Fibroblast of skin of right quadriceps (primary cell): ENCODE measurements at places on chromosomes 11 and 22.

DNA sequence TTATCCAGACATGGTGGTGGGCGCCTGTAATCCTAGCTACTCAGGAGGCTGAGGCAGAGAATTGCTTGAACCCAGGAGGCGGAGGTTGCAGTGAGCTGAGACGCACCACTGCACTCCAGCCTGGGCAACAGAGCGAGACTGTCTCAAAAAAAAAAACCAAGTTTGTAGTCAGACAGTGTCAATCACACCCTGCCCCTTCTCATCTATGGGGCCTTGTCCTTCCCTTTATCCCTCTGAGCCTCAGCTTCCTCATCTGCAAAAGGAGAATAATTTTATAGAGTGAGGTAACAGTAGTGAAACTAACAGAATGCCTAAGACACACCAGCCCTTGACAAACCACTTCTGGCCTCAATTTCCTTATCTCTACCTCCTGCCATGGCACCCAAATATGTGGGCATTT, 10.7 kb downstream of the BCL9L start:
- no peak for DNase-seq

DNA sequence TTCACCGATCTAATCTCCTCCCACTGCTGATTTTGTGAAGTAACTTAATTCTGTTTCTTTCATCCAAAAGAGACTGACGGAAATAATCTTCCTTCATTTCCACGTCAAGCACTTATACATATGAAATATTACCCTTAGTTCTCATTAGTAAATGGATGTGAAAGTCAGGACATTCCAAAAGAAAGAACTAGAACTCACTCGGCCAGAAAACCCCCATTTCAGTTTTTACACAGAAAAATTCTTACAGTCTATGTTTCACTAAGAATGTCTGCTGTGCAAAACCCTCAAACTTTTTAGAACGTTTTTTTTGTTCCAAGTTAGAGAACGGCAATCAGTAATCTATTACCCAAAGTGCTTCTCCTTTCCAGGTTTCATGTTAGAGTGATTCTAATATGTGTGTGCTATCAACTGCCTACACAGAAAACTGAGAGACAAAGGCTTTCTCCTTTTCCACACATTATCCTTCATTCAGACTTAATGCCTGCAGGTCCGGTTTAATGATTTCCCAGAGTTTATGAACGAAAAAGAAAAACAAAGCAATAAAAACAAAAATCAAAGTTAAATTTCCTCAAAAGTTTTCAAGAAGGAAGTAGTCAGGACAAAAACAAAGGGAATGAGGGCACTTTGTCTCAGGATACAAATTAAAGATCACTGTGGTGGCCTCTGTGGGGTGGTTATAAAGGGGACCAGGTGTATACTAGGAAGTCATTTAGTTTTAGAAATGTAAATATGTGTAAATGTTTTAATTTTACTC, 11.3 kb upstream of the SESN3 start:
- no peak for DNase-seq

DNA sequence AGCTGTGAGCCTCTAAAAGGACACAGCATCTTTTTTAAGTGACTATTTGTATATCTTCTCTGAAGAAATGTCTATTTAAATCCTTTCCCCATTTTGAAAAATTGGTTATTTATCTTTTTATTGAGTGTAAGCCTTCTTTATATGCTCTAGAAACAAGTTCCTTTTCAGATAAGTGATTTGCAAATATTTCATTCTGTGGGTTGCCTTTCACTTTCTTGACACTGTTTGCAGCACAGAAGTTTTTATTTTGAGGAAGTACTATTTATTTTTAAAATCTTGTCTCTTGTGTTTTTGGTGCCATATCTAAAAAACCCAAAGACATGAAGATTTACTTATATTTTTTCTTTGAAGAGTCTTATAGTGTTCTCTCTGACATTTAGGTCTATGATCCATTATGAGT, 40.1 kb upstream of the LYVE1 start:
- no peak for DNase-seq

DNA sequence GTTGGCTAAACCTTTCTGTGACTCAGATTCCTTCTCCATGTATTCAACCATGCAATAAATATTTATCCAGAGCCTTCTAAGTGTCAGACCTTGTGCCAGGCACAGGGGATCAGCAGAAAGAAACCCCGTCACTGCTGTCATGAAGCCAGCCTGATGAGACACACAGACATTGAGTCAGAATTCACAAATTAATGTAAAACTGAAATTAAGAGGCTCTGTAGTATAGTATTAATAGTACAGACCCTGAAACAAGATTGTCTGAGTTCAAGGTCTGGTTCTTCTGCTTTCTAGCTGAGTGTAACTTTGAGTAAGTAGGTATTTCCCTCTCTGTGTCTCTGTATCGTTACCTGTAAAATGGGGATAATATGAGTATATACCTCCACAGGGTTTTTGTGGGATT, 46.9 kb downstream of the ME3 start:
- DNase-seq = no peak

- no peak for DNase-seq
These were observed 14.7 kb upstream of the APOL6 start for GRCh38 chr22:35633520-35633919.

- DNase-seq = no peak
These were observed 73.0 kb downstream of the RTL6 start for GRCh38 chr22:44424867-44425693.

GRCh38 chr11:7186190-7186589, 65.5 kb upstream of the SYT9 start:
- DNase-seq = peak; percentile 77

- no peak for DNase-seq
These were observed 936 bp downstream of the CECR2 start for GRCh38 chr22:17370026-17370765.

- DNase-seq = no peak
These were observed at the start of gene MRGPRE for GRCh38 chr11:3231851-3232744. Gene MRGPRE (minus strand): TSS chr11:3232417. CDS start chr11:3228799, 3,618 bp downstream.

DNA sequence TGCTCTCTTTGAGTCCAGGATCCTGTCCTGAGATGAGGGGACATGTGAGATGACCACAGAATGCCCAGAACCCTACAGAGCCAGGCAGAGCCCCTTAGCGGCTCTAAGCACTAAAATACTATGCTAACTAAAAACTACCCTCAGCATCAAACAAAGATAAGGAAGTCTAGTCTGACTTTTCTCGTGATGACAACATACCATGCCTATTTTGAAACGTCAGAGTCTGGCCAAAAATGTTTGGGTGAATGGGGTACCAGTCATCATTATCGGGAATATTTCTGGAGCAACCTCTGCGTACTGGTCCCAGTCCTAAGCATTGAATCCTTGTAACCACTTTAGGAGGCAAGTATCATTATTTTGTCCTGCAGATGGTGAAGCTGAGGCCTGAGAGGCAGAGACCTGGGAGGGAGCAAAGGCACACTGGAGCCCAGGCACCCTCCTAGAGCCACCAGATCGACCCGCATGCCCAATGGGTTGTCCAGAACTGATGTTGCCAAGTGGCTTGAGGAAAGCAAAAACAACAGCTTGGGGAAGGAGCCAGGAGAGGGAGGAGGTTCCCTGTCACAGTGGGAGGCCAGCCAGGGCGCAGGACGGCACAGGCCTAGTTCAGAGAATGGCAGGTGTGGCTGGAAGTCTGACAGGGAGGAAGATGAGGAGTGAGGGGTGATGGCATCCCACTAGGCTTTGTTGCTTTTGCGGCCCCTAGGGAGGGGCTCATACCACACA, 7.2 kb upstream of the OSM start:
- DNase-seq = no peak

GRCh38 chr22:44153710-44154109, 27.0 kb upstream of the PARVG start:
- no peak for DNase-seq

- no peak for DNase-seq
These were observed 21.5 kb downstream of the FBLN1 start for GRCh38 chr22:45524157-45524556.

GRCh38 chr11:48029681-48030290, 49.4 kb downstream of the PTPRJ start:
- DNase-seq = no peak

- peak; percentile 90 for DNase-seq
These were observed 3.8 kb downstream of the SMTN start for GRCh38 chr22:31084811-31085492.

DNA sequence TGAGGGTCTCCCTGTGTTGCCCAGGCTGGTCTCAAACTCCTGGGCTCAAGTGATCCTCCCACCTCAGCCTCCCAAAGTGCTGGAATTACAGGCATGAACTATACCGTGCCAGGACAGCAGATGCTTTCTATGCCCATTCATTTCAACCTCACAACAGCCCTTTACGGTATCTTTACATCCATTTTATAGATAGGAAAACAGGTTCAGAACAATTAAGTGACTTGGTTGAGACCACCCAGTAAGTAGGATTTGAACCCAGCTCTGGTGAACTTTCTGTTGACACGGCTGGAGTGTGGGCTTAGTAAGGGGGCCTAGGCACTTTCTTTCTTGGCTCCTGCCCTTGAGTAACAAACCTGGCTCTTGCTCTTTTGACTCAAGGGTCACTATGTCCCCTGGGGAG, 25.7 kb downstream of the TEF start:
- no peak for DNase-seq

DNA sequence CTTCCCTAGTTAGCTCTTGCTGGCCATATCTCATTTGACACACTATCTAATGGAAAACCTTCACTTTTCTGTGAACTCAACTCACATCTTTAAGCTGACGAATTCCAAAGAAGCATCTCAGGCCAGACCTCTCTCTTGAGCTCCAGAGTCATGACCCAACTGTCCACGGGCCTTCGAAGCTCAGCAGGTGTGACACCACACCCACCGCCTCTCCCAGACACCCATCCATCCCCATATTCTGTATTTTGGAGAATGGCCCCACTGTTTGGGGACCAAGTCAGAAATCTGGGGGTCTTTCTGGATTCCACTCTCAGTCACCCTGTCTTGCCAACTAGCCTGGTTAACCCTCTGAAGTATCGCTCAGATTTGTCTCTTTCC, 125.8 kb downstream of the ST3GAL4 start:
- DNase-seq = no peak

DNA sequence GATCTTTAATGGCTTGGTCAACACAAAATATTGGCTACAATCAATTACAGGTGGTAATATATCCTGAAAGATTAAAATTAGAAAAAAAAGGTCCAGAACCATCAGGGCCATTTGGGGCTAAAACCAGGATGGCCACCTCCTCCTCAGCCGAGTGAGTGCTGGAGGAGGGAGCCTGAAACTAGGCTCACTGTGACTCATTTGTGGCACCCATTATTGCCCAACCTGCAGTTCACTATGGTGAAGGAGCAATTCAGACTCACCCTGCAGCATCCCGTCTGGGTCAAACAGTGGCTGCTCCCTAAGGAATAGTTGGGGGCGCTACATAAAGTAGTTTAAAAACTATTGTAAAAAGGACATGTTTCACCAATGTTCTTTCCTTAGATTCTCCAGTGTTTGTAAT, 60.7 kb downstream of the GLYATL1 start:
- no peak for DNase-seq

- peak; percentile 53 for DNase-seq
These were observed 813.3 kb downstream of the OPCML start for GRCh38 chr11:132718711-132719671.

DNA sequence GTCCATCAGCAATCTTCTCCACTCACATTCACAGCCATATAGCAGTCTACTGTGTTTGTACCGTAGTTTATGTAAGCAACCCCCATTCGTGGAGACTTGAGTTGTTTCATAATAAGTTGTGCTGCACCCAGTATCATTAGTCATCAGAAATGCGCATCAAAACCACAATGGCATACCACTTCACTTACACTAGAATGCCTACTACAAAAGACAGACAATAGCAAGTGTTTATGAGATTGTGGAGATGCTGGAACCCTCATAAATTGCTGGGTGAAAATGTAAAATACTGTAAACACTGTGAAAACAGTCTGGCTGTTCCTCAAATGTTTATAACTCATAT, 133.3 kb downstream of the ATXN10 start:
- DNase-seq = peak; percentile 97

DNA sequence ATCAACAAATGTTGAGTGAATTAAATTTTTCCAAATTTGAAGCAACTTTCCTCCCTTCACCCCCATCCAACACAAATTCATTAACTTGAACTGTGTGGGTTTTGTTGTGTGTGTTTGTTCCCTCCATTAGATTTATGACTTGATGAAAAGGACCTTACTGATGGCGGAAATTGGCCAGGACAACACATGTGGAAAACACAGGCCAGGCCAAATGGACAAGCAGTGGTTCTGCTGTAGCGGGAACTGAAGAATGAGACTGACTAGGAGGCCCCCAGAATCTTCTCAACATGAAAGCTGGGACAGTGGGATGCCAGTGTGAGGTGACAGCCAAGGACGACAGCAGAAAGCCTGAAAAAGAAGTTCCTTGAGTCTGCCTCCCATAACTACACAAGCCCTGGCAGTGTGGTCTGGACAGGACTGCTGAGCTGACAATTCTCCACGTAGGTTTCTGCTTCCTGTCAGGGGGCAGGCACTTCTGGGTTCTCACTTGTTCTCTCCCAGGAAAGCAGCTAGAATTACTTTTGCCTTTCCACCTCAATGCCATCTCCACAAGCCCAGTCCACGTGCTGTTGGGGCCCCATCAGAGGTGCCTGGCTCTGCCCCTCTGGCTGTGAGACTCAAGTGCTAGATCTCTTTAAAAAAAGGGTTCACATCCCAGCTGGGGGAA, 94.3 kb downstream of the ETS1 start:
- no peak for DNase-seq

DNA sequence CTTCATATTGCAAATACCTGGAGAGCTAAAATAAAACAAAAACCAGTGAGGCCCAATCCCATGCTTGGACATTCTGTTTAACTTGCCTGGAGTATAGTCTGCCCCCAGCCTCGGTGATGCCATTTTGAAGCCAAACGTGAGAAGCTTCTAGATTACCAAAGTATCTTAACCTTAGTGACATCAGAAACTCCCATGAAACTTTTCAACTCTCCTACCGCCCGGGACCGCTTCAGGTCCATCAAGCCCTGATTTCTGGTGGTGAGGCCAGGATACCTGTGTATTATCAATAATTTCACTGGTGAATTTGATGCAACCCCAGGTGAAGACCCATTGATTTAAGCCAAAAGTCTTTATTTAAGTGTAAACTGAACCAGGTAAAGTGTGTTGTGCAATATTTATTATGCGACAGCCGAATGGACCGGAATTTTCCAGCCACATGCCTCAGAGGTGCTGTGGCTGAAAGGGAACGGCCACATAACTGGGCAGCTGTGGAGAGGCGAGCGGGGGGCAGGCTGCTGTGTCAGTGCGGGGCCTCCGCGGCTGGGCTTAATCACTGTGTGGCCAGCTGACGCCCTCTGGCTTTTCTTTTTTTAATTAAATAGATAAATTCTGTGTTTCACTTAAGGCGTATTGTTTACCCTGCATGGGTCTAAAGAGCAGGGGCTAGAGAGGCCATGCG, 385.5 kb upstream of the B3GAT1 start:
- DNase-seq = no peak

- no peak for DNase-seq
These were observed 19.2 kb upstream of the TH start for GRCh38 chr11:2190657-2191471.

GRCh38 chr11:88337987-88338668, 592 bp upstream of the CTSC start:
- DNase-seq = peak; percentile 69

GRCh38 chr11:125701858-125702621, 21.4 kb upstream of the ACRV1 start:
- no peak for DNase-seq
